ENCODE measurements at places on chromosomes 5 and 9.

DNA sequence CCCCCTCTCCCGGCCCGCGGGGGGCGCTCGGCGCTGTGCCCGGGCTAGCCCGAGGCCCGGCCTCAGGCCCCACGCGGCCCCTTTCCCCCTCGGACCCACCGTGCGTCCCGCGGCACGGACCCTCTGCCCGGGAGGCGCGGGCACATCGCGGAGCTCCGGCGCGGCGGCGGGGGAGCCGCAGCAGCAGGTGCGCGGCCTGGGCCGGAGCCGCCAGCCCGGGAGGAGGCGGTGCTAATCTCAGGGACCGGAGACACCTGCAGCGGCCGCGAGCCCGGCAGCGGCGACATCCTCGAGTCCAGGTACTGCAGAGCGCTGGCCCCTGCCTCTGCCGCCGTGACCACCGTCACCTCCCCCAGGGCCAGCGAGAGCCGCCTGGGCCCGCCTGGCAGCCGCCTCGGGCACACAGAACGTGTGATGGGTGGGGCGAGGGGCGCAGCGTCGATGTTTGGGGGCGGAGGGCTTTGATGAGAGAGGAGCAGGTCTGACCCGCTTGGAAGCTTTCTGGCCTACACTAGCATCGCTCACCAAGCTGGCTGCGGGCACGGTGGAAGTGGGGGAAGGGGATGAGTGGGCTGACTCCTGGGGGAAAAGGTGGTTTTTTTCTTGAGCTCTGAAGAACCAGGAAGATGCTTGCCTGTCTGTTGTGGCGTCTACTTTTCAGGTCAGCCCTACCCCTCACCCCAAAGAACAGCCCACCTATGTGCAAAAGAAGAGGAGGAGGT is 524 bp downstream of the CYFIP2 start:
- DNase-seq, result no peak

- no peak for DNase-seq
Measured at GRCh38 chr9:99637641-99638040, 184.0 kb upstream of the NR4A3 start.

- no peak for DNase-seq
Measured at GRCh38 chr5:74375271-74375670, 265.3 kb downstream of the ENC1 start.

DNA sequence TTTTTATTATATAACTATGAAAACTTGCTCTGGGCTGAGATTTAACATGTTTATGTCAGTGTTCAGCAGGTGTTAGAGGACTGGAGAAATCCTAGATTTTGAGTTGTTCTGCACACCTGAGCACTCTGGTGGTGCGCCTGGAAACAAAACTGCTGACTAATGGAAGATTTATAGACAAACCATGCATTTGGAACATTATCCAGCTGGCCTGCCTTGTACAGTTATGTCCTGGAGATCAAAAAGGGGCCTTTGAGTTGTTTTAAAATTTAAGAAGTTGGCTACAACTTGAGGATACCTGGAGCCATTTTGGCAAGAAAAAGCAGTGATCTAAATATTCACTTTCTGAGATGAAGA is 5.7 kb upstream of the ARHGEF28 start:
- no peak for DNase-seq

DNA sequence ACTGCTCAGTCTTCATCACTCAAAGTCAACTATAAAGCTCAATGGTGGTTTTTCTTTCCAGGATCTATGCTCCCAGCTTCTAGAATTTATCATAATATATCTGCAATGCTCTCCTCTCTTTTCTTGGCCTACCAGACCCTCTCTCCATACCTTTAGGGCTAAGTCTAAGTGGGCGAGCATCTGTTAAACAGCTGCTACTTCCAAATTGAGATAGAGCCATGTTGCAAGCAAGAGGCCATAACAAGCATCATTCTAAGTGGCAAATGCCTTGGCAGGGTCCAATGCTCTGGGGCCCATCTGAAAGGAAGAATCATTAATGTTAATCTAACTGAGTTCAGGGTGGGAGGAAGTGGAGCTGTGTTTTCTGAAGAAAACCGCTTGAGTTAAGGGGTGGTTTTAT is 324.0 kb downstream of the TLR4 start:
- no peak for DNase-seq

DNA sequence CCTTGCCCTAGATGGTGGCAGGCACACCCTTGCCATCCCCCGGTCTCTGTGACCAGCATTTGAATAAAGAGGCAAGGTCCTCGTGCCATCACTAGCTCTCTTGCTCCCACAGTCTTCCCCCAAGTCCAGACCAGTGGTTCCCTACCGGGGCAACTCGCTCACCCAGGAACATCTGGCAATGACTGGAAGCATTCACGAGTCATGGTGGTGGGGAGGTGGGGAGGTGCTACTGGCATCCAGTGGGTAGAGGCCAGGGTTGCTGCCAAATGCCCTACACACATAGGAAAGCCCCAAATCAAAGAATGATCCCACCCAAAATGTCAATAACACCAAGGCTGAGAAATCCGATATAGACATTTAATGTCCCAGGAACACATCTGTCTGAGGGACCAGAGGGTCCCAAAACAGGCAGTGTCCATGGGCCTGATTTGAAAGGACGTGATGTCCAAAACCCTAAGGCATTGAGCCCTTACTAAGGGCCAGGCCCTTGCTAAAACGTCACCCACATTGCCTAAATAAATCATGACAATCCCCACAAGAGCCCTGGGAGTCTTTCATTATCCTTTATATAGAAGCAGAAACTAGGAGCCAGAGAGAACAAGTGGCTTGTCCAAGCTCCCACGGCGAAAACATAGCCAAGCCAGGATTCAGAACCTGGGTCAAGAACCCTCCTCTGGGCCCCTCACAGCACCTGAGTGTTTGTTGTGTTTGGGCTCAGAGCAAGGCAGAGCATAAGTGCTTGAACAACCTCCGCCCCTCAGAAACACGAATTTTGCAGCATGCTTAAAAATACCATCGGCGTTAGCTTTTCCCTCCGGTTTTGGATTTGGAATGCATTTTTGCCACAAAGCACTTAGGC is 119.3 kb upstream of the WWC1 start:
- no peak for DNase-seq

GRCh38 chr5:107364443-107365319 is 306.1 kb downstream of the EFNA5 start:
- DNase-seq, result no peak

- DNase-seq, result no peak
Measured at GRCh38 chr9:326667-327066, 112.0 kb downstream of the DOCK8 start.

DNA sequence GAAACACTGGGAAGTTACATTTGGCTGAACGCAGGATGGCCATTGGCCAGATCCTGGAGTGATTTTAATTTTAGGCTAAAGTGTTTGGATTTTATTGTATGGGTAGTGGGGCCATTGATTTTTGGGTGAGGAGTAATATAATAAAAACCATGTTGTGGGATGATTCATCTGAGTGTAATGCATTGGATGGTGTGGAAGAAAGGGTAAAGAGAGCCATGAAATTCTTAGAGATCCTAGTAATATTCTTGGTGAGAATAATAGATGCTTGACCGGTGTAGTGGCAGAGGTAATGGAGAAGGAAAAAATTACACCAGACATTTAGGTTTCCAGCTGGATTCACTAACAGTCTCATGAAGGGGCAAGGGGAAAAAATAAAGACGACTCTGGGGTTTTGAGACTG is 158.1 kb downstream of the NPR3 start:
- no peak for DNase-seq

- DNase-seq, result no peak
Measured at GRCh38 chr9:109316207-109316640, 4.6 kb downstream of the EPB41L4B start.

- DNase-seq, result no peak
Measured at GRCh38 chr5:87746891-87747377, 334.2 kb upstream of the CCNH start.

GRCh38 chr5:154196955-154197652 is 6.6 kb downstream of the GALNT10 start:
- no peak for DNase-seq

DNA sequence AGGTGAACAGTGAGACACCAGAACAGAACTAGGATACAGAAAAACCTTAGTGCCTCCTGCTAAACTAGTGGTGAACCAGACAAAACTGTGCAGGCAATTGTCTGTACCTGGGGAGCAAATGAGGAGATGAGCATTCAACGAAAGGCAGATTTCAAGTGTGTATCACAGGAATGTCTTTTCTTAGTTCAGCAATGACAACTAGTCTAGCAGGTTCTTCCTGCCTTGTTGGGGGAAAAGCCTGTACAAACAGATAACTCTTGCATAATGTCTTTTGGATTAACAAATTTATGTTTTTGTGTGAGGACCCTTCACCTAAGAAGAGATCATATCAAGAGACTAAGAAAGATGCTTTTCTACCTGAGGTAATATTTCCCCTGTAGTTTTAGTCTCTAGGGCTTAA is 21.8 kb upstream of the DENND4C start:
- no peak for DNase-seq

DNA sequence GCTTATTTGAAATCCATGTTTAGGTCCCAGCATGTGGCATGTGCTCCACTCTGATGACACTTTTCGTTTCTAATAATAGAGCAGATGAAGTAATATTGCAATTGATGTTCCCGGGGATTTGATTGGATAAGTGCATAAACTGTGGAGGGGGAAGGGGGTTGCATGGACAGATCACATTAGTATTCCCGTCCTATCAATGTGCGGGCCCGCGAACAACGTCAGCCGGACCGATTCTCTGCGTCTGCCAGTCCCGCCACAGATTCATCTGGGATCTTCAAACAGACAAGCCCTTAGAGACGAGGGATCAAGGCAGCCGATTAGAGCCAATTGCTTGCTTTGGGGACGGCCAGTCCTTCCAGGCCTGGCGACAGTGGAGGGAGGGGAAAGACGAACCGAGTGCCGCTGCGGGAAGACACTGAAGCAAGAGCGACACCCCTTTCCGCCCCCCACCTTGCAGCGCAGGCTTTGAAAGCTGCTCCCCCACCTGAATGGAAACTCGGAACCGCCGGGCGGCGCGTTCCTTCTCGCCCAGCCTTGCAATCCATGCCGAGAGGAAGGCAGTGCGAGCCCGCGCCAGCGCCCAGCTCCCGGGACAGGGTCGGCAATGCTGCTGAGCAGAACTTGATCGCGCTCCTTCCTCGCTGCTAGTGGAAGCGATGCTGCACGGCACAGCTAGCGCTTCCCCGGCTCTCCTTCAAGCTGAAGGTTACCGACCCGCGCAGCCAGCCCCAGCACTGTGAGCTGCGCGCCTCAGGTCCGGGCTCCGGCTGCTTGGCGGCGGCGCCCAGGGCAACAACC is at the start of gene RGS7BP:
RGS7BP (plus strand) TSS at position 247 of the 798 bp plus-strand sequence. CDS start 610 bp downstream, outside the sequence.
- DNase-seq, result no peak

DNA sequence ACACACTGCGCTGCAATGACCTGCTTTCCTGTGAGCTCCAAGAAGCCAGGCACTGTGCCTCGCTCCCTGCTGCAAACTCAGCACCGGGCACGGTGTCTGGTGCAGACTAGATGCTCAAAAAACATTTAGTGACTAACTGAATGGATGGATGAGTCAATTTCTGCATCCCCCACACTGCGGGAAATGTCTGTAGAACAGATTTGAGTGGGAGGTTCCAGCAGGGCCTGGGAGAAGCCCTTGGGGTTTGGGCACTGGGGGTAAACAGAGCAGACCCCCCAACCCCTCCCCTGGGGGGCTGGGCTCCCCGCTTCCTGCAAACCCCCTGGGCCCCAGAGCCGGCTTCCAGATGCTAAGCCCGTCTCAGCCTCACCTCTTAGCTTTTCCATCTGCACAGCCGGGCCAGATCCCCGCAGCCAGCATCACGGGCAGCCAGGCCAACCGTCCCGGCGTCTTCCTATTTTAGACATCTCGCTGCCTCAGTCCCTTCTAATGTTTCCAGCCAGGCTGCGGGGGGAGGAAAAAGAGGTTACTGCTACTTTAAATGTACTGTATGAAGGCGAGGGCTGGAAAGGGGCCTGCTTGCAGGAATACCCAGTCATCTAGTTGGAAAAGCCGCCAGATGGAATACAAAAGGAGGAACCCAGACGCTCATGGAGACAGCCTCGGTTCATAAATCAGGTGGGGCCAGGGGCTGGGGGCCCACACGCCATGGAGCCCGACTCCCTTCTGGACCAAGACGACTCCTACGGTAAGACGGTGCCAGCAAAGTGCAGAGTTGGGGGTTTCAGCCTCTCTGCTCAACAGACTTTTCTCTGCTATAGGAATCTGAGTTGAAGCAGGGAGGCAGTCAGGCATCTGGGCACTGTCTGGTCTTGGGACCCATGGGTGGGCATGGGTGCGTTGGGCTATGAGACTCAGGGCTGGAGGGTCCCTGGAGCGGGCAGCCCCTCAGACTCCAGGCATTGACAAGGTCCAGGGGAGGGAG is 67.1 kb upstream of the GGTA1 start:
- no peak for DNase-seq

DNA sequence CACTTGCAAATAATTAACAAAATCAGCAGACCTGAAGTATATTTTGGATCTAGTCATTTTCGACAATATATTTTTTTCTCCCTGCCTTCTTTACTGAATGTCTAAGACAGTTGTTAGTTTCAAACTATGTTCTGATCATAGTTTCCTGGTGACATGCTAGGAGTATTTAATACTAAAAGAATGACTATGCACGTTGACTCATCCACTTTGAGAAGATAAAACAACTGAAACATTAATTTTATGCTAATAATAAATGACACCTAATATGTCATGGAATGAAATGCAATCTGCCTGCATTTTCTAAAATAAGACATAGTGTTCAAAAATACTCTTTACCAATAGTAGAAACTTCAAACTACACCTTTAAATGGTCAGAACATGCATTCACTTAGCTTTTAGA is 2123.7 kb upstream of the C9orf72 start:
- DNase-seq, result no peak

DNA sequence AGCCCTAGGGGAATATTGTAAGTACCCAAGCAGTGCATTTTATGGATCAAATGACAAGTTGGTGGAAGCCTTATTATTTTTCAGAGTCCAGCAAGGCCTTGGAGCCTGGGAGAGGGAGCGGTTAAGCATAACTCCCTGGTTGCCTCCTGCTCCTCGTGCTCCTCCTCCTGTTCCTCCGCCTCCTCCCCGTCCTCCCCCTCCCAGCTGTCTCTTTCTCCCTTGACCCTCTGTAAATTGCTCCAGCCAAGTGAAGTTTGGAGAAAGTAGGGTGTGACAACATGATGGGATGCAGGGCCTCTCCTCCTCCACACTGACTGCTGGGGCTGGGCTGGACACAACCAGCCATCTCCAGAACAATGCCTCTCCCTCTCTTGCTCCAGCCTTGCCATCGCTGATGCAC is 586.9 kb downstream of the CCDC171 start:
- no peak for DNase-seq

DNA sequence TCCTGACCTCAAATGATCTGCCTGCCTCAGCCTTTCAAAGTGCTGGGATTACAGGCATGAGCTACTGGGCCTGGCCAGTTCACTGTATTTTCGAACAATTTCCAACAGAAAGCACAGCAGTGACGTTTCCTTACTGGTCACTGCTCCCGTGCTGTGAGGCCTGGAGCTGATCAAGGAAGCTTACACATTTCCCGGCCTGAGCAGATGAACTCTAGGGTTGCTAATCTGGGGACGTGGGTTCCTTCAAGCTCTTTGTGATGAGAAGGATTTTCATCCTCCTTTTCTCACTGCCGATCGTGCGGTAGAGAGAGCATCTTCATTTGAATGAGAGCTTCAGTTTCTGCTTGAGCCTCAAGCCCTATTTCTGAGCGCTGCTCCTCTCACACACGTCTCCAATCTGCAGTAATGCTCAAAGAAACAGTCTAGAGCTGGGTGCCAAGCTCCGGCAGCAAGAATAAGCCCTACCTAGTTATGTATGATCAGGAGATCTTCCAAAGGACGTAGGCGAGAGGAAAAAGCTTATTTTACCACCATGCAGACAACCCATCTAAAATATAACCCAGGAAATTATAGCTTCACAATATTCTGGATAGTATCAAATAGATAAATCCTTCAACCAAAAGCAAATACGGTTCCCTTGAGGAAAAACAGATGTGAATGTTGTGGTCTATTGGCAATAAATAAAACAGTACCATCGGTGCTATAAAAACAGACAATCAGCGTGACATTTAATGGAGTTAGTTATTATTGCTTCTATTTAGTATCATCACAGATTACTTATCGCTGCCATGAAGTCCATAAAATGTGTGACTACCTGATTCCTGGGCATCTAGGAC is 7.3 kb upstream of the SPATA24 start:
- DNase-seq, result no peak

Data from bone marrow (tissue), 2 donors.